Stimulated activated CD4-positive, alpha-beta T cell treated with anti-CD3 and anti-CD28 coated beads, Interleukin-1b, Interleukin-23, amount 100 ng/mL, for 4 hours (primary cell): ENCODE measurements at places on chromosomes 2 and 18.

DNA sequence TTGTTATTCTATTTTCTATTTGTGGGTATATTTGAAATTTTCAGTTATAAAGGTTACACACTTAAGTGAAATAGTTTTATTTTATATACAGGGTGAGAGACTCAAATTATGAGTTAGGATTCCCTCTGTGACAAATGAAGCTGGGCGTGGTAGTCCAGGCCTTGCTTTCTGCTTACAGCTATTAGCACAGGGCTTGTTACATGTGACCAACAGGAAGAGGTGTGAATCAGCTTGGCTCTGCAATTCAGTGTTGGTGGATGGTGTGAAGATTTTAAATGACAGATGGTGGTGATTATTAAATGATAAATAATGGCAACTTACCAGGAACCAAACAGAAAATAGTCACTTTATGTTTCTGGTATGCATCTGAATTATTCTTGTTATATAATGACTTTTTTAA lies 64.4 kb upstream of the NOSTRIN start:
- no peak for DNase-seq

GRCh38 chr2:237475704-237476141 lies 11.3 kb upstream of the MLPH start:
- DNase-seq = peak; percentile 46

- DNase-seq = no peak
These were observed 2.3 kb downstream of the TM4SF20 start for GRCh38 chr2:227376656-227377396.

DNA sequence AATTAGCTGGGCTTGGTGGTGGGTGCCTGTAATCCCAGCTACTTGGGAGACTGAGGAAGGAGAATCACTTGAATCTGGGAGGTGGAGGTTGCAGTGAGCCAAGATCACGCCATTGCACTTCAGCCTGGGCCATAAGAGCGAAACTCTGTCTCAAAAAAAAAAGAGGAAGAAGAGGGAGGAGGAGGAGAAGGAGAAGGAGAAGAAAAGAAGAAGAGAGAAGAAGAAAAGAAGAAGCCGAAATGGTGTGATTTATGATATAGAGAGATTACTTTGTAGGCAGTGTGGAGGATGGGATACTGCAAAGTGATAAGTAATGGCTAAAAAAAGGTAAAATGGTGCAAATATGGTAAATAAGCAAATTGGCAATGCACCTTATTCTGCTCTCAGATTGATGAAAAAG lies 25.1 kb downstream of the THNSL2 start:
- DNase-seq = no peak

DNA sequence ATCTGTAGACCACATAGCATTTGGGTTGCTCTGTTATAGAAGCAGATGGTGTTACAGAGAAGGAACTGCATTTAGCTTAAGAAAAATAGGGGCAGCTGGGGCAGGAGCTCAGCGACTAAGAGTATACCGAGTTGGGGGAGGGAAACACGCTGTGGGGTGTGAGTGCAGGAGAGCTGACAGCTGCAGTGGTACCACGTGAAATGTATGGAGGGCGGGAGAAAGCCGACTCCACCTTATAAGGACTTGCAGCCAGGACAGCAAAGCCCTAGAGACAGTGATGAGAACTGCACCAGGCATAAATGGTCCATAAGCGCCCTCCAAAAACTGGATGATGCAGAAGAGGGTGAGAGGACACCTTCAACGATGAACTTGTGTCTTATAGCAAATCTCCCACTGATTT lies 237.6 kb downstream of the PRKCE start:
- DNase-seq = no peak

DNA sequence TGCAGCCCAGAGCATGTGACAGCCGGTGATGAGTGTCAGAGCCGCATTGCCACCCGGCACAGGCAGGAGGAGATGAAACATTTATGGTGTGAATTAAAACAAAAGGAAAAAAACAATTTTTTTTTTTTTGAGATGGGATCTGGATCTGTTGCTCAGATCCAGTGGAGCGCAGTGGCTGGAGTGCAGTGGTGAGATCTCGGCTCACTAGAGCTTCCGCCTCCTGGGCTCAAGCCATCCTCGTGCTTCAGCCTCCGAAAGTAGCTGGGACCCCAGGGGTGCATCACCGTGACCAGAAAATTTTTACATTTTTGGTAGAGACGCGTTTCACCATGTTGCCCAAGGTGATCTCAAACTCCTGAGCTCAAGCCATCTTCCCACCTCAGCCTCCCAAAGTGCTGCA lies 182.1 kb upstream of the SALL3 start:
- DNase-seq = no peak

DNA sequence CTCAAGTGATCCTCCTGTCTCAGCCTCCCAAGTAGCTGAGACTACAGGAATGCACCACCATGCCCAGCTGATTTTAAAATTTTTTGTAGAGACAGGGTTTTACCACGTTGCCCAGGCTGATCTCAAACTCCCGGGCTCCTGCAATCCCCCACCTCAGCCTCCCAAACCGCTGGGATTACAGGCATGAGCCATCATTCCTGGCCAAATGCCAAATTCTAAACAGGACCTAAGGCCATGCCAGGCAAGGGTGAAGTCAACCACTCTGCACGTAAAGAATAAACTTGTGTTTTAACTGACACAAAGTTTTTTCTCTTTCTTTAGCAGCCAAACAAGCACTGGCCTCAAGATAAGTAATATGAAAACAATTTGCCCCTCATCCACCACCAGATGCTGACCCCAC lies 37.4 kb upstream of the SATB2 start:
- no peak for DNase-seq

DNA sequence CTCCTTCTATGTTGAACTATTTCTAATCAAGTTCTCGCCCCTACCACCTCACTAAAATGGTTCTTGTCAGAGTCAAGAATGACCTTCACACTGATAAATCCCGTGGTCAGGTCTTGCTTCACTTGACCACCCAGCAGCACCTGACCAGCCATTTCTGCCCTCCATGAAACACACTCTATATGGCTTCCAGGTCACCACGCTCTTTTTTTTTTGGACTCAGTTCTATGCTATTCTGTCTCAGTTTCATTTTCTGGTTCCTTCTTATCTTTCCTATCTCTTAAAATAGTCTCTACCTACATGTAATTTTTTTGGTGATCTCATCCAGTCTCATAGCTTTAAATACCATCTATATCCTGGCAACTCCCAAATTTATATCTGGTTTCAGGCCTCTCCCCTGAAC lies 11.4 kb downstream of the EIF2AK3 start:
- no peak for DNase-seq

- no peak for DNase-seq
These were observed 52.9 kb downstream of the VSNL1 start for GRCh38 chr2:17593445-17593840.

DNA sequence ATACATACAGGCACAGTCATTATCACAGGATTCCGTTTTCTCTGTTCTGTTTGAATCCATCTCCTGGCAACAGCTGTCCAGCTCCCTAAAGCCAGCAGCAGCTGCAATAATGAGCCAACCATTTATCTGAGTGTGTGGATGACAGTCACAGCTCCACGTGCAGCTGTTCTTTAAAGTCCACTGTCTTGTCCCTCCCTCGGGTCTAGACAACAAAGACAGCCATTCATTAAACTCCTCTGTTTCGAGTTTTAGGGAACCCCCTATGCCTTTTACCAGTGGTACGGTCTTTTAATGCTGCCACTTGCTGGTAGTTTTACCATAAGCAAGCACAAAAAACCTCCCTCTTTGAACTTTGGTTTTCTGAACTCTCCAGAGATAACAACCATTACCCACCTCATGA lies 16.0 kb upstream of the MSGN1 start:
- DNase-seq = no peak

DNA sequence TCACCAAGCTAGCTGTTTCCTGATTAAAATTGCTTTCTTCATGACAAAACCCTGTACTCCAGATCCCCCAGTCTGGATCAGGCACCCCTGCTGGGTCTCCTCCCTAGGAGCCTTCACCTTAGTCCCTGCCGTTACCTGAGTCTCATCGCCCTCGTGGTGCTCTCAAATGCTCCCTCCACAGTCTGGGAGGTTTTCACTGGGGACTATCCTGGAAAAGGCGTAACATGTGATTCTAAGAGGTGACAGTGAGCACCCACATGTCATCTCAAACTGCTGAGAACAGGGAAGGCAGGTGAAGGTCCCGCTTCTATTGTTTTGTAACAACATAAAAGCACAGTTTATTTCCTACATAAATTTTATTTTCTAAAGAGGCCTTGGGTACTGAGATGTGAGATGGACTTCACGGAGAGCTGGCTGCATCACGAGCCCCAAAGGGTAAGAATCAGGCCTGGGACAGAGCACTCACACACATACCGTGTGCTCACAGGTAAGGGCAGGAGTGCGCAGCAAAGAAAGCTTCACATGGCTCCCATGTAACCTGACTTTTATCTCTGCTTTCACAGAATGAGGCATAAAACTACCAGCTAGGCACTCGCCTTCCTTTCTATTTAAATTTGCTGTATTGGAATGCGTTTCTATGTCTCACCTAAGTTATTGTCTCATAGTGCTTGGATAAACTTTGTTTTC lies 531.5 kb downstream of the RNF144A start:
- no peak for DNase-seq

GRCh38 chr18:78559584-78559983 lies 420.0 kb upstream of the SALL3 start:
- DNase-seq = no peak

- no peak for DNase-seq
These were observed 210.0 kb upstream of the NT5C1B start for GRCh38 chr2:18799397-18799796.

GRCh38 chr2:200022511-200022910 lies 67.1 kb downstream of the MAIP1 start:
- no peak for DNase-seq

- no peak for DNase-seq
These were observed 476 bp upstream of the MSH2 start for GRCh38 chr2:47402555-47402804.

DNA sequence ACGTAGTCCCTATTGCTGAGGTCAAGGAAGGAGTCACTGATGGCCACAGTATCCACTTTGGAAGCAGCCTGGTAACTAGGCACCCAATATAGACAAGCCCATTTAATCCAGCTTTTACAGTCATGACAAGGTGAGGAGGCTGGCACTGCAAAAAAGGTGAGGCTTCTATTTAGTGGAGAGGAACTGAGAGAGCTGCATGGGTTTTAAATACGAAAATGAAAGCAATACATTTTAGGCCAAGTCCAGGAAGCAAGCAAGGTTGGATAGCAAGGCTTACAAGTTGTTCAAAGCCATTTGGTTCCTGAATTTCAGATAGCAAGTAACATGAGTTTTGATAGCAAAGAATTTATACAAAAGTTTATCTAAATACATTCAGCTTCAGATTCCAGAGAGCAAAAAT lies 80.4 kb downstream of the SGPP2 start:
- no peak for DNase-seq

GRCh38 chr2:239937866-239938640 lies 87.1 kb downstream of the NDUFA10 start:
- no peak for DNase-seq

DNA sequence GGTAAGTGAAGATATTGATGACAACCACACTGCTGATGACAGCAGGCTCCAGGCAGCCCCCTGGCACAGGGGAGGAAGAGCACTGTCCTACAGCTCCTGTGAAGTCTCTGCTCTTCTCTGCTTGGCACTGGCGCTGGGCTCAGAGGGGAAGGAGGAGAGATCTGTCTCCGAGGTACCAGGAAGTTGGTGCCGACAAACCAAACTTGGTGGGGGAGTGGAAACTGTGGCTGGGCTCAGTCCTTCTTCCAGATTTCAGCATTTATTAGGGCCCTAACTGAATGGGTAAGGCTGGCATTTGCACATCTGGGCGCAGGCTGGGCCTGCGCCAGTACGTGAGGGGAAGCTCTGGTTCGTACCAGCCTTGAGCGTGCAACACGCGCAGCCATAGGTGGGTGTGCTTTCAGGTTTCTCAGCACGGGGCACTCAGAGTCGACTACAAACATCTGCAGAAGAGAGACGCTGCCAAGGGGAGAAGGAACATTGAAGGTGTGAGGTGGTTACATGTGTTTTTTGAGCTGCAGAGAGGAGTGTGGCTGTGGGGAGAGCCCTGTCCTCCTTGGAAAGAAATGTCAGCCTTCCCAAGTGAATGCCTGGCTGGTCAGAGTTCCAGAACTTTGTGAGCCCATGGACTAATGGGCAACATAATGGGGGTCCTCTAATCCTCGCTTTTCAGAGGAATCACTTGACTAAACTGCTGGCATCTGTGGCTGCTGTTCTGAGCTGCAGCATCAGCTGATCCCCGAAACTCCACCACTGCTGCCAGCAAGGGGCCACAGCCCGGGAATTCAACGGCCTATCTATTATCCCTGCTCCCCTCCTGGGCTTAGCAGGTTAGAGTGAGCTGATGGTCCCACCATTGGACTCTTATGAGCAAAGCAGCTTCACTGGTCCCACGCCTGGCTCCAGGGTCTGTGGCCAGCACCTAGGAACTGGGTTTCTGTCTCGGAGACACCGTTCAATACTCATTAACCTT lies 55.2 kb upstream of the SEMA4C start:
- DNase-seq = no peak

DNA sequence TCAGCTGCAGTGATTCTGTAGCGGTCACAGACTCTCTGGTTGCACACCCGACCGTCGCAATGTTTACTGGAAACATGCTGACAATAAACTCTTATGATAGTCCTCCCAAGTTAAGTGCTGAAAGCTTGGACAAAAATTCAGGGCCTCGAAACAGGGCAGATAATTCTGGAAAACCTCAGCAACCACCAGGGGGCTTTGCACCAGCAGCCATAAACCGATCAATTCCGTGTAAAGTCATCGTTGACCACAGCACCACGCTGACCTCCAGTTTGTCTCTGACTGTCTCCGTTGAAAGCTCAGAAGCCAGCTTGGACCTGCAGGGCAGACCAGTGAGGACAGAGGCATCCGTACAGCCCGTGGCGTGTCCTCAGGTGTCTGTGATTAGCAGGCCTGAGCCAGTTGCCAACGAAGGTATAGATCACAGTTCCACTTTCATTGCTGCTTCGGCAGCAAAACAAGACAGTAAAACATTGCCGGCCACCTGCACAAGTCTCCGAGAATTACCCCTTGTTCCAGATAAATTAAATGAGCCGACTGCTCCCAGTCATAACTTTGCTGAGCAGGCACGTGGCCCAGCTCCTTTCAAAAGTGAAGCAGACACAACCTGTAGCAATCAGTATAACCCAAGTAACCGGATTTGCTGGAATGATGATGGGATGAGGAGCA lies 166.1 kb downstream of the ASXL3 start:
- no peak for DNase-seq

GRCh38 chr2:96503637-96504243 lies 1.4 kb downstream of the NEURL3 start:
- DNase-seq = no peak
